ENCODE measurements at places on chromosomes 5 and 9. TPM values are rescaled to one million over a fixed set of nuclear protein-coding genes. Genes with fewer than 3 reads are reported as not detected.

Gene OBP2A
- not detected for polyA plus RNA-seq

Gene STOML2
- polyA plus RNA-seq = 170 TPM

Gene JAKMIP2
- polyA plus RNA-seq = not detected

Gene ADGRD2
- not detected for polyA plus RNA-seq

Gene GLRA1
- polyA plus RNA-seq = not detected

- DNase-seq = no peak
Measured at GRCh38 chr9:134925011-134925511, 7.3 kb upstream of the FCN1 start.

GRCh38 chr5:88877826-88878225 lies 5.2 kb downstream of the MEF2C start:
- DNase-seq = no peak

DNA sequence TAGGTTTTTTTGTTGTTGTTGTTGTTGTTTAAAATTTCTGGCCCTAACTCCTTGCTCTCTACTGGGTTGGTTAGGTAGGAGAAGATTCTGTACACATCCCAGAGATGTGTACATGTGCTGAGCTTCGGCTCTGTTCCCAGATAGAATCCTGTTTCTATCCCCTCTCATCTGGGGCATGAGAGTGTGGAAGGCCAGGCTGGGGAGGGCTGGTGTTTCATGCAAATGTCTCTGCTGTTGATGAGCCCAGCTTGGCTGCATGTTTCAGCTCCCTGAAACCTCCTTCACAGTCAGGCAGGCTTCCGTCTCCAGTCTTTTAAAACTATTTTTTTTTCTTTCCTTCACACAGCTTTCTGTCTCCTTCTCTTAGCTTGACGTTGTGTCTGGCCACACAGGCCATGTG lies 526.9 kb upstream of the KLF4 start:
- DNase-seq = no peak

All from BJ (cell line).